Activated CD4-positive, alpha-beta memory T cell treated with anti-CD3 and anti-CD28 coated beads for 36 hours (primary cell): ENCODE measurements at places on chromosomes 7 and 10.
A peak's percentile ranks its signal among the peaks of the same experiment; 100 is the strongest.

DNA sequence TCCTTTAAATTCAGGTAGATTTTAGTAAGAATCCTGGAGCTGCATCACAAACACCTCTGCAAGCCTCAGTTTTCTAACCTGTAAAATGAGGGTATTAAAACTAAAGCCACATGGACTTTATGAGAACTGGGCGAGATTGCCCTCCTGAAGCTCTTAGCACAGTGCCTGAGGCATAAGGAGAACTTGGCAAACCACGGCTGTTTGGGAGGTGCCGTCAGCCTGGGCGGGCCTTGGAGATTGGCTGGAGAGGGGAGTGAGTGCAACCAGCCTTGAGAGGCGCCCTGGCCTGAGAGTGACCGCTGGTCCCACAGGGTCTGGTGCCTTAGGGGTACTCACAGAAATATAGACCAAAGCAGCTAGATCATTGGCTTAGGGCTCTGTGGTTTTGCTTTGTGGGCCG is 5.4 kb upstream of the TNS3 start:
- no peak for DNase-seq

DNA sequence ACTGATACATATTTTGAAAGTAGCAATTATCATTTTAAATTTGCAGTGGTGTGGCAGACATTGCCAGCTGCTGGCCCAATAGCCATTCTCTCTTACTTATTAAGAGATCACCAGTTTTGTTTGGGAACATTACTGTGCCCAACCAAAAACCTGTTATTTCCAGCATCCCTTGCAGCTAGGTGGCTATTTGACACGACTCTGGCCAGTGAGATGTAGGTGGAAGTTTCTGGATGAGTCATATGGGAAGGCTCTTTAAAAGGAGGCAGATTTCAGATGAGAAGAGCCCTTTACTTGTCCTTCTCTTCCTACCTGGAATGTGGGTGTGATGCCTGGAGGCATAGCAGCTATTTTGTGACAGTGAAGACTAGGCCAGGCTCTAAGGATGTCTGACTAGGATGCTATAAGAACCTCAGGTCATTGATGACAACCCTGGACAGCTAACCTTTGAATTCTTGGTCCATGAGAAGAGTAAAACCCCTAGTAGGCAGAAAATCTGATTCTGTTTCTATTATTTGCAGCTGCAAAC is 77.9 kb downstream of the CARD11 start:
- DNase-seq, result no peak

DNA sequence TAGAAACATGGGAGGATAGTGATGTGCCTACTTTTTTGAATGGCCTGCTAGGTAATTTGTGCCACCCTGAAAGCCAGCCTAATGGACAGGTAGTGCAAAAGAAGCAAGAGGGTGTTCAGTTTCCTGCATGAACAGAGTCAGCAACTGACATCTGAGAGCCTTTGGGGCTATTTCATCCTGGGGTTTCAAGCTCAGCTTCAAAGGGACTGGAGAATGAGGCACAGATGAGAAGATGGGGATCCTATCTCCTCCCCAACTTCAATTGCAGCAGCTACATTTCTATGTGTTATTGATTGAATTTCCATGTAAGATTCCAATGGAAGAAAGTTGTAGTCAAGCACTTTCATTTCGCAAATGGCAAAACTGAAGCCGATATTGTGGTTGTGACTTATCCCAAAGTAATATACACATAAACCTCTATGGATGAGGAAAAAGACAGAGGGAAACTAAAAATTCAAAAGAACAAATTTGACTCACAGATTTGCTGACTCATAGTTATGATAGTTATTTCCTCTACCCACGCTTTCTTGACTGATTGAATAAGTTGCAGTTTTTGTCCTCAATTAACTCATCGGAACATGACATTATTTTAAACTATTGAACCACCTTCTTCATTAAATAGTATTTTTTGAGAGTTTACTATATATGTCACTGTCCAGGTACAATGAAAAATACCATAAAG is 42.6 kb upstream of the NRP1 start:
- DNase-seq, result no peak

GRCh38 chr7:100413889-100414288 is 14.6 kb downstream of the ZCWPW1 start:
- no peak for DNase-seq

DNA sequence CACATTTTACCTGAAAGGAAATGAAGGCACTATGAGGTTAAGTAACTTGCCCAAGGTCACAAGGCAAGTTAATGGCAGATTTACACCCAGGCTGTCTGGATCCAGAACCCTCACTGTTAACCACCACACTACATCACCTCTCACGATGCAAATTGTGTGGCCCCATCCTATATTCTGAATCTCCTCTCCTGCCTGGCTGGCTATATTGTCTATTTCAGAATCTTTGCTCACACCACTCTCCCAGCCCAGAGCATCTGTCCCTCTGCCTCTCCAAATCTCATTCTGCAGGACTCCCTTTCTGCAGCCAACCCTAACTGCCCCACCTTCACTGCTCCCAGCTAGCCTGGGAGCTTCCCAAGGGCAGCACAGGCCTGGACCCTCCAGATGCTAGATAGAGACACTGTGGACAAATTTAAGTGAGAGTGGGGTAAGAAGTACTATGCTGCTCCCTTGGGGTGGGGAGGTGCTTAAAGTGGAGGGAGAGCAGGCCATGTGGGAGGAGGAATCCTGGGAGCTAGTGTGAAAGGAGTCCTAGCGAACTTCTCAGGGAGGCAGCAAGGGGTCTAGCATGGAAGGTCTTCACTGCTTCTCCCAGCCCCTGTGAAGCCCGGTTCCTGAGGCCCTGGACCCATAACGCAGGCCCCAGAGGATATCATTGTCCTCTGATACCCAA is 786 bp downstream of the CUEDC2 start:
- no peak for DNase-seq

DNA sequence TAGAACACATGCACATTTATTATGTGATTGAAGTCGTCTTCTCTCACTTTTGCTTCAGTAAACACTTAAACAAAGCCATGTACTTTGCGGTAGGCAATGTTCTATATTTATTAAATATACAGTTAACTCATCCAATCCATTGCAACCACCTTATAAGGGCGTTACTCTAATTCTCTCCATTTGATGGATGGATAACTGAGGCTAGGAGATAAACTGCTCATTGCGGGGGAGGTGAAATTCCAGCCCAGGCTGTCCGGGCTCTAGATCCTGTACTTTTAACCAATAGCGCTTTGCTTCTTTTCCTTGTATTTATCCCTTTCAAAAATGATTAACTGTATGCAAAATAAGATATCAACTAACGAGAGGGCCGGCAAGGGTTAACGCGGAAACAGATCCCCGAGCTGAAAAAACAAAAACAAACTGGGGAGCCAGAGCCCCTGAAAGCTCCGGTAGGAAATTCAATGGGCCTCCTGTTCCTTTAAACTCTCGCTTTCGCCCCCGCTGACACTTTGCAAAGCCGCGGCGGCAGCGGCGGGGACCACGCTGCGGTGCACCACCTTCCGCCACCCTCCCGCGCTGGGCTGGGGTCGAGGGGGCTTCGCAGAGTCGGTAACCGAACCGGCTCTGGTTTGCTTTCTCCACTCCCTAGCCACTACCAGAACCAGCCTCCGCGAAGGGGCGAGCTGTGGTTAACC is 1.0 kb upstream of the PLXDC2 start:
- no peak for DNase-seq

GRCh38 chr10:102779680-102780526 is 36.2 kb downstream of the WBP1L start:
- DNase-seq, result no peak

DNA sequence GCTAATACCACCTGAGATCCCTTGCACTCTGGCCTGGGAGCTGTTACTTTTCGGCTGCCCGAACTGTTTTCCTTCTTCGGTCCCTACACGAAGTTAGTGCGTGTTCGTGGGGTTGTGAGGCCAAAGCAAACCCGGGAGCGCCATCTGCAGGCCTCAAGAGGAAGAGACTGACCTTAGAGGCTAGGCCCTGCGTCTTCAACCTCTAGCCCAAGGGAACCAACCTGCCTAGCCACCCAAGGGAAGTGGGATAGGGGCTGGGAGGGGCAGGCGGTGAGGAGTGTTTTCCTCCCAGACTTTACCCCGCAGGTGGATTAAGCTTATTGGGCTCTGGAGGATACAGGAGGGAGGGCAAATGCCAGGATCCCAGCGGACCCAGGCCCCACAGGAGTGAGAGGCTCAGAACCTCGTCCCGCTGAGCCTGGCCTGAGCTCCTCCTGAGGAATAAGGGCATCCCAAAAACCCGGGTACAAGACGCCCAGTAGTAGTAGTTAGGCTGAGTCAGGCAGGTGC is 1.7 kb upstream of the PAX2 start:
- peak; percentile 66 for DNase-seq

DNA sequence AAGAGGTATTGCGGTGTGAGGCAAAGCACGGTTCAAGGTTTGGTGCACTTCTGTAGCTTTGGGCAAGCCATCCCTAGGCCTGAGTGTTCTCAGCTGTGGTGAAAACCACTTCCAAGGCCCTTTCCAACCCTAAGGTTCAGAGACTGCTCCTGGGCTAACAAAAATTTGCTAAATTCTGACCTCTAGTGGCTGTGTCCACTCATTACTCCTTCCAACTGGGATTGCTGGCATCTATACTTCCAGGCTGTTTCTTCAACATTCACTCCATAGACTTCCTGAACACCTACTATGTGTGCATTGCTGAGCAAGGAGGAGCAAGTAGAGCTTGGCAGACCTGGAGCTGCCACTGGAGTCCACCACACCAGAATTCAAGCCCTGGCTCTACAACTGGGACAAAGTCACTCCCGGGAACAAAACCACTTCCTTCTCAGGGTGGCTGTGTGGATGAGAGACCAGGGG is 29.3 kb upstream of the SH3PXD2A start:
- peak; percentile 20 for DNase-seq

- no peak for DNase-seq
Observed at GRCh38 chr7:75599244-75599781, 107.2 kb downstream of the SPDYE5 start.

DNA sequence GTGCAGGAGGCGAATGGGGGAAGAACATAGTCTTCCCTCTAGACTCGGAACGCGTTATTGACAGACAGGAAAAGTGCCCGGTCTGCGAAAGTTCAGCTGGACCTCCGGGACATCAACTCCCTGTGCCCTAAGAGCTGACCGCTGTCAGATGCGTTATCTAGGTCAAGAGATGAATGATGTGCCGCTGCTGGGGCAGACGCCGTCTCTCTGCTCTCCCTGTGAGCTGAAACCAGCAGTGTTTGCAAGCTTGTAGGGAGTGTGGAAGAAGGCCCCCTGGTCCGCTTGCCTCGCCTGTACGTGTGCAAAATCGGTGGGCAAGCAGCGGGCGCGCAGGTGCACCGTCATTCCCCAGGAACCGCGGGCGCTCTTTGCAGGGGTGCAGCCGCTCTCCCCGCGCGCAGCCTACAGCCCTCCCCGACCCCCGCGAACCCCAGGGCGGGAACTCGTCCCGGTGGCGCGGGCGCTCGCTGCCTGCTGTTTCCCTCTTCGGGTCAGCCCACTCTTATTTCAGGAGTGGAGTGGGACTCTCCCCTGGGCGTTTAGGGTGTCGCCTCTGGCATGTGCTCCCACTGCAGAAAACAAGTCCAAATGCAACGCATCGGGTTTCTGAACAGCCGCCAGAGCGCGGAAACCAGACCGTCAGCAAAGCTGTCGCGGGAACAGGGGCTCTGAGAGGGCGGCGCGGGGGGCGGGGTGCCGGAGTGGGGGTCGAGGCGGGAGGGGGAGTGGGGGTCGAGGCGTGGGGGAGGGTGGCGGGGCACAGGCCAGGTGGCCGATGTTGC is 1.8 kb upstream of the PFKFB3 start:
- peak; percentile 42 for DNase-seq

DNA sequence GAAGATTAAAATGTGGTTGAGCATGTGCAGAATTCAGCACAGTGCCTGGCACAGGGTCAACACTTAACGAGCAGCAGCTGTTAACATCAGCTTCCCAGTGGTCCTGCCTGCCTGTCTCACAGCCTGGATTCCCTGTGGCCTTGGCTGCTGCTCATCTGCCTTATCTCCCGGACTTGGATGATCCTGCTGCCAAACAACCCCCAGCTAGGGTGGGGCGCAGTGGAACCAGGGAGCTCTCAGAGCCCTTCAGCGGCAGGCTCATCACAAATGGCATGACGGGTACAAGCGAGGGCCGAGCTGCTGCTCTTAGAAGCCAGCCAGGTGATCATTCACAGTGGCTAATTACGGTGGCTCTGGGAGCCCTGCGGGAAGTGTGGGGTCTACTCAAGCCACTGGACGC is 13.0 kb upstream of the SMARCD3 start:
- DNase-seq, result no peak

- no peak for DNase-seq
Observed at GRCh38 chr7:47600199-47601118, 18.5 kb upstream of the TNS3 start.

DNA sequence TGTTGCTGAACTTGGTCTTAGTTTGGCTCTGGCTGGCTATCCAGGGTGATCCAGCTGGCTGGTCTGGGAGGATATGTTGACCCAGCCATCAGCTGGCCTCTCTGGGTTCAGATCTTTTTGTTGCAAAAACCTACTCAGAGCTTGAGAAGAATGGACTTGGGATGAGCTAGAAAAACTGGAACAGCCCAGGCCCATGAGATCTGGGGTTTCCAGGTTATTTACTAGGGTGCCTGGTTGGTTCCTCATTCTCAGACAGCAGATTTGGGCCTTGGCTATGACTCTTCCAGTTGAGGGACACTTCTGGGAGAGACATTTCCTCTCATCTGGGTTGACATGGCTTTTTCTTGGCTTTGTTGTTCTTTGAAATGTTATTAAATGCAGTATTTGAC is 116.6 kb downstream of the ADCY1 start:
- no peak for DNase-seq

DNA sequence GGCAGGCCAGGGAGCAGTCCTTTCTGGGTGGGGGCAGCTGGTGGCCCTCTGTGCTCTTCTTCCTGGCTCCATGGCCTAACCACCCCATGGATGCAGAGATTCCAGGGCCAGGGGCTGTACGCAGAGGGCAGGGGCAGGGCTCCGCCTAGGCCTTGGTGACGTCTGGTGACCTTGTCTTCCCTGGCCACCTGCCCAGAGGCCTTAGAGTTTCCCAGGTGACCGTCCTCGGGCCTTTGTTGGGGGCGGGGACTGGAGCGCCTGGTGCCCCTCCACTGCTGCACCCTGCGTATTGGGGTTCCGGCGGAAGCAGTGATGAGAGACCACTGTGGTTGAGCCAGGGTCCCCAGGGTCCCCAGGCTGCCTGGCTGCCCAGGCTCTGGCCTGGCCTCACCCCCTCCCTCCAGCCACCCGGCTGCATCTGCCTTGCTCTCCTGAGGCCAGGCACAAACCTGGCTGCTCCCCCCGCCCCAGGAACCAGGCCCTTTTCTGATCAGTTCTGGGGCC is 10.3 kb downstream of the PWWP2B start:
- DNase-seq, result no peak
